Jurkat, Clone E6-1 (cell line): ENCODE measurements at places on chromosomes 1 and 21.

GRCh38 chr1:116949213-116949985, 39.7 kb downstream of the PTGFRN start:
- DNase-seq: no peak

- DNase-seq: no peak
These were observed 37.4 kb downstream of the VANGL1 start for GRCh38 chr1:115679141-115679611.

- no peak for DNase-seq
These were observed 42.2 kb downstream of the RAP1GAP start for GRCh38 chr1:21626921-21627339.

- DNase-seq: no peak
These were observed 75.0 kb downstream of the TAS1R2 start for GRCh38 chr1:18784482-18784831.

- DNase-seq: no peak
These were observed 160.5 kb downstream of the LRRC7 start for GRCh38 chr1:69728206-69728605.

GRCh38 chr1:51410568-51411460, 80.5 kb upstream of the TTC39A start:
- no peak for DNase-seq

- DNase-seq: no peak
These were observed 1.6 kb downstream of the PBX1 start for GRCh38 chr1:164560556-164560955.

DNA sequence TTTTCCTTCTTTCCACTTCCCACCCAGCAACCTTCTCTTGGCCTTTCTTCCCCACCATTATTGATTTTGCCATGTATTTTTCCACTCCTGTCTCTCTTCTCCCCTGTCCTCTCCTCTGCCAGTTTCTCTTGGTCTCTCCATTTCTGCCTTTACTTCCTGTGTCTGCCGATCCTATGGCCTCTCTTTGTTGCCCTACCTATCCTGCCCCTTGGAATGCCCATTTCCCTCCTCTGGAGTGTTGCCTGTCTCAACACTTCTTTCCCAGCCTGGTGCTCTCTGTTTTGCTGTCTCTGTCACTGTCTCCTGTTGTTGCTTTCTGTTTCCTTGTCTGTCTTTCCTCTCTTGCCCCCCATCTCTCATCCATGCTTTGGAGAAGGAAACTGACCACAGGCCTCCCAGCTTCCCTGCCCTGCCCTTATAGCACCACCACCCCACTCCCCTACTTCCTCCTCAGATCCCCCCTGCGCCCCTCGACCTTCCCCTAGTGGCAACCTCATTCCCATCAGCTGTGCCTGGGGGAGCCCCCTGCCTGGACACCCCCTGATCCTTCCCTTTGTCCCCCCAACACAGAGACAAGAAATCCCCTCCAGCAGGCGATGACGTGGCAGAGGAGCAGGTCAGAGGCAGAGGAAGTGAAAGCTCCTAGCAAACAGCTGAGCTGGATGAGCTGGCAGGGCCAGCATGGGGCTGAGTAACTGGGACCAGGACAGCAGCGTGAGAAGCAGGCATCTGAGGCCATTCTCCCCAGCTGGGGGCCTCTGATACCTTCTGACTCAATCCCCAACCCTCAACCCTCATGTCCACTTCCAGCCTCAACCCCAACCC, 6.6 kb upstream of the ETV3L start:
- no peak for DNase-seq

GRCh38 chr1:226633541-226634165, 85.1 kb downstream of the STUM start:
- DNase-seq: no peak

GRCh38 chr1:194026422-194026821, 840.0 kb upstream of the B3GALT2 start:
- DNase-seq: no peak

DNA sequence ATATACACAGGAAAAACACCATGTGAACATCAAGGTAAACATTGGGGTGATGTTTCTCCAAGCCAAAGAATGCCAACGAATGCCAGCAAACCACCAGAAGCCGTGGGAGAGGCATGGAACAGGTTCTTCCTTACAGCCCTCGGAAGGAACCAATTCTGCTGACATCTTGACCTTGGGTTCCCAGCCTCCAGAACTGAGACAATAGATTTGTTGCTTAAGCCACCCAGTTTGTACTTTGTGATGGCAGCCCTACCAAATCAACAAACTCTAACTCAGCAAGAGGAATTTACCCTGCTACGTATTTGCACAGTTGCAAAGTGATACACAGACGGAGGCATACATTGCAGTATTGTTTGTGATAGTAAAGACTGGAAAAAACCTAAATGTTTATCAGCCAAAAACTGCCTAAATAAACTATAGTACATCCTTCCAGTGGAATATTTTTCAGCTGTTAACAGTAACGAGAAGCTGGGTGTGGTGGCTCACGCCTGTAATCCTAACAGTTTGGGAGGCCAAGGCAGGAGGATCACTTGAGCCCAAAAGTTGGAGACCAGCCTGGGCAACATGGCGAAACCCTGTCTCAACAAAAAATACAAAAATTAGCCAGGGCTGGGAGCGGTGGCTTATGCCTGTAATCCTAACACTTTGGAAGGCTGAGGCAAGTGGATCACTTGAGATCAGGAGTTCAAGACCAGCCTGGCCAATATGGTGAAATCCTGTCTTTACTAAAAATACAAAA, 12.5 kb upstream of the ZC3H12A start:
- no peak for DNase-seq

GRCh38 chr1:245604979-245605378, 450.2 kb downstream of the KIF26B start:
- no peak for DNase-seq

DNA sequence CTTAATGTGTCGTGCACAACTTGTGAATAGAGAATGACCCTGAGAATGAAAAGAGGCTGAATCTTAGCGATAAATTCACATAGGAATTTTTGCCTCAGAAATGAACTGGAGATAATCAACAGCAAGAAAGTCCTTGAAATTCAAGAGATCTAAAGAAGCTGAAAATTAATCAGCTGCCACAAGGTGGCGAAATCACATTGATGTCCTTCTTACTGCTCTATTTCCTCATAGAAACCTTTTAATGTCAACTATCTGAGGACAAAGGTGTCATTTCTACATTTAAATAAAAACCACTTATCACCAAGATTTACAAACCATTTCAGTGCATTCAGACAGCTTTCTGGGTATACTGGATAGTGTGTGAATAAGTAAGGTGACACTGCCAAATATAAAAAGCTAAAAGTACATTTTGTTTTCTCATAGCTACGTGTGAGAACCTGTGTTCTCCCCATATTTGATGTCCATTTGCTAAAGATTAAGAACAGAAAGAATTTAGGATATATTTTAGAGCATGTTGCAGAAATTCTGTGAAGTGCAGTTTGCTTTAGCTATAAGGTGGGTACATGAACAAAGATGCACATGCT, 485.3 kb upstream of the PTBP2 start:
- DNase-seq: peak; percentile 60
